Right ventricle myocardium inferior (tissue), 1 donor: ENCODE measurements at places on chromosomes 1 and 21. TPM values are rescaled to one million over a fixed set of nuclear protein-coding genes. Genes with fewer than 3 reads are reported as not detected.
A peak's percentile ranks its signal among the peaks of the same experiment; 100 is the strongest.

Gene OVAAL
- 2.0 TPM for total RNA-seq

Gene DISP1
- total RNA-seq = 7.2 TPM

- DNase-seq = no peak
Observed at GRCh38 chr1:186869526-186870228, 40.9 kb downstream of the PLA2G4A start.

DNA sequence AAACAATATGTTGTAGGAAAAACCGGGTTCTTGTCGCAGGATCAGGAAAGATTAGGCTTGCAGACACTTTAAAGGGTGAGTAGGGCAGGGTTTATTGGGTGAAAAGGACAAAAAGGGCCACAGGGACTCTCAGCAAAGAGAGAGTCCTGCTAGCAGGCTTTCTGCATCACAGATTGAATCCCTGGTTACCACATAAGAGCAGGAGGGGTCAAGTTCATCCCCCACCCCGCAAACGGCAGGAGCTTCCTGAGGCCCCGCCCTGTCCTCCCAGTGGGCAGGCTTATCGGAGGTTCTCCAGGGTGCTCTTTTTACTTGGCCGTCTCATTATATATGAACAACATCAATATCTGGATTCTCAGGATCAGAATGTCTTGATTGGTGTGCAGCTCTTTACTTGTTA lies 47.7 kb downstream of the SYCP1 start:
- DNase-seq = peak; percentile 49

DNA sequence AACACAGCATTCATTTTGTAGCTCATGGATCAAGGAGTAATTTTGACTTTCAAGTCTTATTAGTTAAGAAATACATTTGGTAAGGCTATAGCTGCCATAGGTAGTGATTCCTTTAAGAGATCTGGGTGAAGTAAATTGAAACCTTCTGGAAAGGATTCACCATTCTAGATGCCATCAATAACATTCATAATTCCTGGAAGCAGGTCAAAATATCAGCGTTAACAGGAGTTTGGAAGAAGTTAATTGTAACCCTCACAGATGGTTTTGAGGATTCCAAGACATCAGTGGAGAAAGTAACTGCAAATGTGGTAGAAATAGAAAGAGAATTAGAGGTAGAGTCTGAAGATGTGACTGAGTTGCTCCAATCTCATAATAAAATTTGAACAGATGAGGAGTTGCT lies 216.6 kb downstream of the GREM2 start:
- no peak for DNase-seq

- no peak for DNase-seq
Observed at GRCh38 chr1:232620356-232620969, 9.5 kb downstream of the SIPA1L2 start.

DNA sequence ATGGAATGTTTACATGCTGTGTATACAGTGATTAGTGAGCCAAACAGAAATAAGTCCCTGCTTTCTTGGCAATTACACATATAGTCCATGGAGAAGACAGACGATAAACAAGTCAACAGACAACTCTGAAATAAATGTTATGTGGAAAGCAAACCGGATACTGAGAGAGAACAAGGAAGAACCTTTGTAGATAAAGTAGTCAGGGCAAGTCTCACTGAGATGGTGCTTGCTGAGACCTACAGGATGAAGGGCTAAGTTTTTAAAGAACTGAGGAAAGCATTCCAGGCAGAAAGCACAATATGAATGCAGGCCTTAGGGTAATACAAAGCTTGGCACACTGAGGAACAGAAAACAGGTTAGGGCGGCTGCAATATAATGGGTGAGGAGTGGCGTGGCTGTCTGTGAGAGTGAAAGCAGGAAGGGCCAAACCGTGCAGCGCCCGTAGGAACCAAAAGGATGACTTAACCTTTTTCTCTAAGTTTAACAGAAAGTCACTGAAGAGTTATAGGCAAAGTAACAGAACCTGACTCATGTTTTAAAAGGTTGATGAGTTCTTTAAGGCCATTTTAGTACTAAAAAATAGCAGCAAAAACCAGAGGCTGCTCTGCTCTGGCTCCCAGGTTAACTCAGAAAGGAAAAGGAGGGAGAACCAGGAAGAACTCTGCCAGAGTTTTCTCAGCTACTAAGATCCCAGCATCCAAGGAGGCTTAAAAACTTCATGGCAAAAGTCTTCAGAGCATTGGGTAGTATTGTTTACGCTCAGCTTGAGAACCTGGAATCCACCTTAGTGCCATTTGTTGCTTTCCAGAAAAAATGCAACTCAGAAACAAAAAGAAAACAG lies 8.7 kb upstream of the TTF2 start:
- DNase-seq = no peak

DNA sequence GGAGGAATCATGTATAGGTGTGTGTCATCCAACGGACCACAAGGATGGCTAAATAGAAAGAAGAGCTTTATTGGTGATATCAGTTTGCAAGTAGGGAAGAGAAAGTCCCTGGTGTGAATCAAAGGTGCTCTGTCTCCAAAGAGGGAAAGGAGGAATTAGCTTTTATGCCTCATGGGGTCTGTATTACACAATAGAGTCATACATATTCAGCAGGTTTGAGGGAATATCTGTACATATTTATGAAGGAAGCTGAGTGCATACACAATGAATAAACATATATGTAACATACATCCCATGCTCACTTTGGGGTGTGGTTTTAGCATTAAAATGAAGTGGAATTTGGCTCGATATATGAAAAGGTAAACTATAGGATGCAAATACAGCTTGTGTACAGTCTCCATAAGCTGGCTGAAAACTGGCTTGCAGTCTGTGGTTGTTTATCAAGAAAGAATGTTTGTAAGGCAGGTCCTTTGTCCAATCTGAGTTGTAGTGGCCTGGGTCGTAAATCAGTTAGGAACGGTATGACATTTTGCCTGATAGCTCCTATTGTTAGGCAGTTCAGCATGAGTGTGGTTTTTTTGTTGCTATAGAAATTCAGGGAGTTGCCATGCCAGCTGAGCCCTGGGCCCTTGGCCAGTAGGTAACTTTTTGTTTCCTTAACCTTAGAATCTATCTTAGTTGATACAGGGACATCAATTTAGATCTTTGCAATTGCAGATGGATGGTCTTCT lies 198.0 kb upstream of the ZP4 start:
- DNase-seq = no peak

DNA sequence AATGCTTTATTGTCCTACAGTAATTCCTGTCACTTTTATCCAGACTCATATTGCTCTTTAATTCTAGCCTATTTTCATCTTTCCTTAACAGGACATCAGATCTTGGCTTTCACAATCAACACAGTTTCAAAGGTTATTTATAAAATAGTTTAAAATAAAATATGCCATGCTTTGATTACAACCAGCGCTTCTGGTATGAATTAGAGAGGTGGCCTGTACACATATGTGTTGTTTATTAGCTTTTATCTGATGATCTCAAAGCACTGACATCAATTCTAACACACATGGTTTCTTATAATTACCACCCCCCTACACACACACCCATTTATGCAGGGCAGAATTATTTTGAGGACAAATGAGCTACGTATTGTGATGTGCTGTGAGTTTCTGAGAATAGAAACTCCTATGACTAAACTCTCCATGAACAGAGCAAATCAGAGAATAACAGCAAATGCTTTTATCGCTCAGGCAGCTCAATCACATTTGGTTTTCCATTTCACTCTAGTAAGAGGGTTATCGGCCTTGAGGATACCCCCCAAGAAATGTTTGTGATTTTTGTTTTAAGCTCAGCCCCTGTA lies 18.0 kb downstream of the CD247 start:
- DNase-seq = no peak

Gene KRTAP19-3
- total RNA-seq = not detected

- DNase-seq = no peak
Observed at GRCh38 chr1:10339815-10340214, 59.0 kb upstream of the PGD start.

- DNase-seq = no peak
Observed at GRCh38 chr1:48596046-48596445, 124.0 kb upstream of the SPATA6 start.

DNA sequence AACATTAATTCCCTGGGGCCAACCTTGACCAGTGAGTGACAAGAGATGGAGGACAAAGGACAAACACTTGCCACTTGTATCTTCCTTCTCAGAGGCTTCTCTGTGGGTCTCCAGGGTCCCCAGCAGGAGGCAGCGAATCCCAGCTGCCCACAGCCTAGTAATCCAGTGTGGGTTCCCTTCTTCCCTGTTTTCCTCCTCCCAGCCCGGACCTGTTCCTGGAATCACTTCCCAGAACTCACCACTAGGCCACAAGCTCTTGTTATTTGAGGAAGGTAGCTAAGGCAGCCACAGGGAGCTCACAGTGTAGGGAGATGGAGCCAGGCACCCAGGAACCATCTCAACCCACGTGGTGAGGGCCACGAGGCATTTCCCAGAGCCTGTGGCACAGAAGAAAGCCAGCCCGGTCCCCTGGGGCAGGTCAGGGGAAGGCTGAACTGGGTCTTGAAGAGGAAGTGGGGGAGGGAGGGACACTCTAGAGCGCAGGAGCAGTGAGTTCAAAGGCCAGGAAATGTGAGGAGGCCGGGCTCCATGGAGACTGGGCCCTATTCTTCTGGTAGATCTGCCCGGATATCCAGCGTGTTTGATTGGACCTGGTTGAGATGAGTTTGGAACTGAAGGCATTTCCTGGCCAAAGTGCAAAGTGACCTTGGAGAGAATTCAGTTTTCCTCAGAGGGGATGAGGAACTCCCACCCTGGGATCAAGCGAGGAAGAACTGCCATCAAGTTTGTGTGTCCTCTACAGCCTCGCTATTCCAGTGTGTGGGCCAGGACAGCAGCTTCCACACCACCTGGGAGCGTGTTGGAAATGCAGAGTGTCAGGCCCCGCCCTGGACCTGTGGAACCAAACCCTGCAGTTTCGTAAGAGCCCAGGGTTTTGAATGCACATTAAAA lies 20.3 kb upstream of the C2CD2 start:
- no peak for DNase-seq

DNA sequence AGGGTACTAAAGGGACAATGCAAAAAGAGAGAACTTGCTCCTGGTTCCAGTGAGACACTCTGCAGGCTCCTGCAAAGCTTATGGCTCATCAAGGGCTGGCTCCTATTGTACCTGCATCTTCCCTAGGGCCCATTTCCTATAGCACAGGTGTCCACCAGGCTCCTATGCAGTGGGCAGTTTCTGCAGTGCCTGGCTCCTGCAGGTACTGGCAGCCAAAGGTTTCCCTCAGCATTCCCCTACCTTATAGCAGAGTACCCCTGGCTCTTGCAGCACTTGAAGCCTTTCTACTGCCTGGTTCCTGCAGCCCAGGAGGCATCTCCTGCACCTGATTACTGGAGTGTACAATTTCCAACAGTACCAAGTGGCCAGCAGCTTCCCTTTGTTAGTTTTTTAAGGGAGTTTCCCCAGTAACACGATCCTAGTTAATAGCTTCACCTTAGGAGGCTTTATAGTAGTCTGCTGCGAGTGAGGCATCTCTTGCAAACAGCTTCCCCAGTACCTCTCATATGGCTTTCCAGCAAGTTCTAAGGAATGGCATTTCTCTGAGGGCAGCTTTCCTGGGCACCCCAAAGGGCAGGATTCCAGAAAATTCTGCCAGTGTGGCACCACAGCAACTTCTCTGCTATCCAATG lies 141.7 kb downstream of the DENND1B start:
- DNase-seq = no peak

DNA sequence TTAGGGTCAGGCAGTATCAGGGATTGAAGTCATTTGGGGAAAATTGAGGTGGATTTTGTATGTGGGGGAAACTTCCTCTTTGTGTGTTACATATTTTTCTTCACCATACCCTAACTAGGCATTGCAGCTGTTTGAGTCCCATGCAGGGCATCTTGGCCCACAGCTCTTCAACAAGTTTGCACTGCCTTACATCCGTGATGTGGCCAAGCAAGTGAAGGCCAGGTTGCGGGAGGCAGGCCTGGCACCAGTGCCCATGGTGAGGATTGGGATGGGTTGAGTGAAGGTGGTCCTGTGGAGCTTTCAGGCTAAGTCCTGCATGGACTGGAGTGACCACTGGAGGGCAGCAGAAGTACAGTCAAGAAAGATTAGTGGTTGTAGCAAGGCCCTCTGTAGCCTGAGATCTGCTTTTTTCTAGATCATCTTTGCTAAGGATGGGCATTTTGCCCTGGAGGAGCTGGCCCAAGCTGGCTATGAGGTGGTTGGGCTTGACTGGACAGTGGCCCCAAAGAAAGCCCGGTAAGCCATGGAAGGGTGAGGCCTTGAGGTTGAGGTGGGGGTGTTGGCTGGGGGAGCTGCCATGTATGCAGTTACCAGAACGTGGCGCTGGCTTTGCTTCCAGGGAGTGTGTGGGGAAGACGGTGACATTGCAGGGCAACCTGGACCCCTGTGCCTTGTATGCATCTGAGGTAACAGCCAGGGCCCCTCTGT lies 2.4 kb downstream of the UROD start:
- DNase-seq = no peak

- no peak for DNase-seq
Observed at GRCh38 chr1:188004849-188005248, 1176.1 kb downstream of the PLA2G4A start.

GRCh38 chr1:218585511-218586184 lies 240.5 kb downstream of the TGFB2 start:
- no peak for DNase-seq

Gene CD5L
- 2.5 TPM for total RNA-seq

DNA sequence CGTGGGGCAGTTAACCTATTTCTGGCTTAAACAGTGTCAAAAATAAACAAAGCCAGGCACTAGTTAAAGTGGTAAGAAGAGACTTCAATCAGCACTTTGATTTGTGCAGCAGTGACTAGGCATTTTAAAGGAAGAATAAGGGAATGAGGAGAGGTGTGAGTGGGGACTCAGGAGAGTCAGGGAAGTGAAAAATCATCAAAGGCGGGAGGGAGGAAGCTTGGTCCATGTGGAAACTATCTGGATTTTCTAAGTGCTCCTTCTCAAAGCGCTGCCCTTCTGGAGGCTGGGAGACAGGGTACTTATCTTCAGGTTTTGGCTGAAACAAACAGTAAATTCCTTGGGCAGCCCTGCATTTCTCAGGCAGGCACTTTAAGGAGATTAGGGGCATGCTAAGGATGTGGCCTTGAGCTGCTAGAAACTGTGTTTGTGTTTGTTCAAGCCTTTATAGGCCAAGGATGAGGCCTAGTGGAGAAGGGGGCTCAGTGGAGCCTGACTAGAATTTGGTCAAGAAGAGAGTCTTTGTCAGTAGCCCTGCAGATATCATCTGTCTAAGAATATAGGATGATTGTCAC lies 486.5 kb downstream of the SIPA1L2 start:
- DNase-seq = no peak

- no peak for DNase-seq
Observed at GRCh38 chr21:30434033-30434631, 4.1 kb downstream of the KRTAP13-4 start.
